ENCODE measurements at places on chromosomes 6 and 20. TPM values are rescaled to one million over a fixed set of nuclear protein-coding genes. Genes with fewer than 3 reads are reported as not detected.
A peak's percentile ranks its signal among the peaks of the same experiment; 100 is the strongest.

DNA sequence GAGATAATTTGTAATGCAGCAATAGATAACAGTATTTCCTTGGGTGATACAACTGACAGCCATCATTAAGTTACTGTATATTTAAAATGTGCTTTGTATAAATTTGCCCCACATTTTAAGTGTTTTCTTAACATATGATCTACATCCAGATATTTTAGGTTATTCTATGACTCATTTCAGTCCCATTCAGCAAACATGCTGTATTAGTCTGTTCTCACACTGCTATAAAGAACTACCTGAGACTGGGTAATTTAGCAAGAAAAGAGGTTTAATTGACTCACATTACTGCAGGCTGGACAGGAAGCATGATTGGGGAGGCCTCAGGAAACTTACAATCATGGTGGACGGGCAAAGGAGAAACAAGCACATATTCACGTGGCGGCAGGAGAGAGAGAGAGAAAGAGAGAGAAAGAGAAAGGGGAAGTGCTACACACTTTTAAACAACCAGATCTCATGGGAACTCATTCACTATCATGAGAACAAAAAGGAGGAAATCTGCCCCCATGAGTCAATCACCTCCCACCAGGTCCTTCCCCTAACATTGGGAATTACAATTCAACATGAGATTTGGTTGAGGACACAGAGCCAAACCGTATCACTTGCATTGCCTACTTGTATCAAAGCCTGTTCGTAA is 9.6 kb upstream of the CHD6 start:
- DNase-seq, result no peak

- no peak for DNase-seq
Measured at GRCh38 chr20:15406072-15406471, 1068.7 kb upstream of the FLRT3 start.

GRCh38 chr6:52544602-52545405 is 32.1 kb downstream of the TRAM2 start:
- DNase-seq, result no peak

- no peak for DNase-seq
Measured at GRCh38 chr20:56173438-56173837, 75.1 kb upstream of the MC3R start.

- no peak for DNase-seq
Measured at GRCh38 chr6:151172751-151173150, 67.0 kb upstream of the AKAP12 start.

DNA sequence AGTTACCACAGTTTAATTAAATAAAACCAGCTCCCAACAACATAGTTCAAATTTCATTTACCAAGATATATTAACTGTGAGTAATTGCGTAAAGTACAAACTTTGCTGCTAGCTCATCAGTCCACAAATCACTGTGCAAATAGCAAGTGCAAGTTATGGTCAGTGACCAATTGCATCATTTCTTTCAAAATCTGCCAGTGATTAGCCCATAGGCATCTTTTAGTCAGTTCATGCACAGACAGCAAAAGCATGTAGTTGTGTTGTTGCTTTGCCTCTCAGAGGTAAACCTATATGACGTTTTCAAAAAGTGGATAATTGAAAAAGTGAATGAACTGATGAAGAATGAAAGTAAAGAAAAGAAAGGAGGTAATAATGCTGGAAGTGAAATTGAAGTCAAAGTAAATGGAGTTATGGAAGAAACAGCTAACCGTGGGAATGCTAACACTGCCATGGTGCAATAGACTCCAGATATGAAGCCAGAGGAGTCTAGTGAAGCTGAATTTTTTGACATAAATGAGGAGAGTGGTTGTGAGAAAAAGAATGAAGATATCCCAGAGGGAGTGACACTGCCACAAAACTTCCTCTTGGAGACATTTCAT is 36.5 kb downstream of the ENPP1 start:
- DNase-seq, result no peak

DNA sequence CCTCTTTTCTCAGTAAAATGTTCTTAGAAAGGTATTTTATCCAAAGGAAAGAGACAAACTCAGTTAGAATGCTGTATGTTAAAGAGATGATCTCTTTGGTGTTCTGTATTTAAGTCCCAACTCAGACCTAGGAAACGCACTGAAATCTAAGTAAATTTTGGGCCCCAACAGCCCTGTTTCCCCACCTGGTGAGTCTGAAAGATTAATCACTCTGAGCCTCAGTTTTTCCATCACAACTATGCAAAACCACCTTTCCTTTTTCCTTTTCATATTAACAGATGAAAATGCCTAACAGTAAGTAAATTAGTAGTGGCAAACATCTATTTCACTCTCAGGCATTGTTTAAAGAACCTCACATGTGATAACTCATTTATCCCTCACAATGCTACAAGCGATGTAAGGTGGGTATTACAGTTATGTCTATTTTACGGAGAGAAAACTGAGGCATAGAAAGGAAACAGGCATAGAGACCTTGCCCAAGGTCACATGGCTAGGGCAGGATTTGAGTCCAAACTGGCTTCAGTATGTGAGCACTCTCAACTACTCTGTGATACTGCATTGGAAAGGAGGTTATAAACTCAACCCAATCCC is 36.0 kb upstream of the FAM83C start:
- DNase-seq, result no peak

DNA sequence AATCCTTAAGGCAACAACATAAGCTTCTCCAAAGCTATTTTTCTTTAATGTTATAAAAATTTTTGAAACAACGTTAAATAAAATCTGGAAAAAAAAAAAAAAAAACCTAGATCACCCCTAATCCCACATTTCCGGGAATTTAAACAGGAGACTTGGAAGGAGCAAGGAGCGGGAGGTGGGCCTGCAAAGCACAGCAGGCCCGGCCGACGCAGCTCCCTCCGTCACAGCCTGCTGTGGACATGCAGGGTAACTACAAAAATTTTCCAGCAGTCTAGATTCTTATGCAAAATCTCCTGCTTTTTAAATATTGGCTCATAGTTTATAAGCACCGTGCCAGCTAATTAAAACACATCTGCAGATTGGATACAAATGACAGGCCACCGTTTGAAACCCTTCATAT is 23.5 kb downstream of the FOXF2 start:
- DNase-seq, result no peak

DNA sequence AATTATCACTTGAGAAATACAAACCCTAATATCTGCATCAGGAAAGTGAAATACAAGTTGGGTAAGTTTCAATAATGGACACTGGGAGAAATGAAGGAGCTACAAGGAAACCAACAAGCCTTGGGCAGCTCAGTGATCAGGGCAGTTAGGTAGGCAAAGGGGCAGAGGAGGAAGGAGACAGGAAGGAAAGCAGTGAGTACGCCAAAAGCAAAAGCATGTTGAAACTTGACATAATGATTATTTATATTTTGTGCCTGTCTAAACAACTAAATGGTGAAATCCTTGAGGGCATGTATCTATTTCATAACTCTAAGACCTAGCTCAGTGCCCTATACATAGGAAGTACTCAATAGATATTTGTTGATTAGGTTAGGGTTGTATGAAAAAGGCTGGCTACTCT is 23.3 kb downstream of the PXT1 start:
- no peak for DNase-seq

DNA sequence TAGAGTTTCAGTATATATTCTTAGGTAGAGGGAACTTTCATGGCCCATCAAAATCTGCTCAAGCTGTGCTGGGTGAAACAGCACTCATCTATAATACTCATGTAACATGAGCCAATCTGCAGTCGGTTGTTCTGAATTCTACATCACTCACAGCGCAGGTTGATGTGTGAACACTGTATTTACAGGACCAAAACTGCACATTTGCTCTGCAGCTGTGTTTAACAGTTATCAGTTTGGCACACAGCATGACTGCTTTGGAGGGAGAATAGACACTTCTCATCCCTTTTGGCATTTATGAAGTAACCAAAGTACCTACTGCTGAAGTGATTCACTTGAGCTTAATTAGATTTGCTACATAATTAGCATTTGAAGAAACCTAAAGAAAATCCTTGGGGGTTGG is 225.1 kb downstream of the BCKDHB start:
- no peak for DNase-seq

DNA sequence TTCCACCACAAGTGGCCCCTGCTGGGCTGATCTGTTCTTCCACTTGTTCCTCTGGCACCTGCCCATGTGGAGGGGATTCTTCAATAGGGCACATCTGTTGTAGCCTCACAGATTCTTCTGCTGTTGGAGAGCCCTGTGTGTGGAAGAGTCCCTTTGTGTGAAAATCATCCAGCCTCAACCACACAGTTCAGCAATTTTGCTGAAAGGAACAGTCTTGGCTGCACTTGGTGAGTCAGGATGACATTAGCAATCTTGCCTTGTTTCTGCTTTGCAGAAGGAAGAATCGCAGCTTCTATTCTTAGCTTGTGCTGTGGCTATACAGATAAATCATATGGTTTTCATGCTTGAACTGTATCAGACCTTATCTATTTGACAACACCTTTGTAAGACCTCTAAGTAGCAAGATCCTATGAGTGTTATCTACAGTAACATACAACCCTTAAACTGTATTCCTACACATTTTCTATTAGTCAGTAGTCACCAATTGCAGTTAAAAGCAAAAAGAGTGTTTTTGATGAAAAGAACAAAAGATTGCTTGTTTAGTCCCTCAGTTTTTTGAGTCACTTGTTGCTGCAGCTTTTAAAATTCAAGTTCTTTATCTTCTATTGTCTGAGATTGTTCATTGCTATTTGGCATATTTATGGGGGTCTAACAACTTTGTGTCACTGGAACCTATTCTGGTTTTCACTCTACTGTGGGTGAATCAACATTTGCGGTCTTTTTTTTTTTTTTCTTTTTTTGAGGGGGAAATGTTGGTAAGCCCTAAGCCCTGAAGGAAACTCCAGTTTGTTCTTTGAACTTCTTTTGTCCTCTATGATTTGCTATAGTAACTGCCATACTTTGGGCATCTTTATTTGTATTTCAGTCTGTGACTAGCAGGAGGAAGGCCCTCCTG is 231.6 kb downstream of the TFAP2B start:
- DNase-seq, result no peak

DNA sequence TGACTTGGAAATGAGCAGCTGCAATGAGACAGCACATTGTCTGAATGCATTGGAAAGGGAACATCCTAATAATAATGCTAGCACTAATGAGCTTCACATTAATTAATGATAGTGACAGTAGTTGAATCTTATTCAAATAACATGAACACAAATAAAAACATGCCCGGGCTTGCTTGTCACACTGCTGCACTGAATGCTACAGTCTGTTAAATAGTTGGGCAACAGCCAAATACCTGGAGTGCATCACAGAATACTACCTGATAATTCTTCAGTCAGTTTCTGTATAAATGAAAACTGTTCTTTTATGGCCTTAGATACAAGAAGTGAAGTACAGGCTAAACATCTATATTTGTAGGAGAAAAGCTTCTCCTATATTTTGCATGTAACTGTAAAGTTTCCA is 458.7 kb downstream of the RNF144B start:
- no peak for DNase-seq

DNA sequence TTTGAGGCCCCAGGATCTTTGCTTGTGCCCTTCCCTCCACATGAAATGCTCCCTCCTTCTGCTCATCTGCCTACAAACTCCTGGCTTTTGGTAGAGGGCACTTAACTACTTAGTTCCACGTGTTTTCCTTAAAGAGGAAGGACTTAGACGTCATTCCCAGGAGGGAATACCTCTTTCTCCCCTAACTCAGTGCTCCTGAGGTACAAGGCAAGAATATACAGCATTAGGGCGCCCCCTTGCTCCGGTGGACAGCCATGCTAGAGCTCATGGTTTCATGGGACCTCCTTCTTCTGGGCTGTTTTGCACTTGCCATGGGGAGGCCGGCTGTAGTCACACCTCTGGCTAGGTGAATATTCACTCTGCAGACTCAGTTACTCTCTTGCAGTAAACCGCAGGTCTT is 93.8 kb upstream of the LY86 start:
- DNase-seq, result peak; percentile 74

GRCh38 chr20:47141350-47141921 is 215.1 kb downstream of the ZMYND8 start:
- no peak for DNase-seq

GRCh38 chr20:49768204-49769047 is 44.2 kb upstream of the SLC9A8 start:
- peak; percentile 67 for DNase-seq

DNA sequence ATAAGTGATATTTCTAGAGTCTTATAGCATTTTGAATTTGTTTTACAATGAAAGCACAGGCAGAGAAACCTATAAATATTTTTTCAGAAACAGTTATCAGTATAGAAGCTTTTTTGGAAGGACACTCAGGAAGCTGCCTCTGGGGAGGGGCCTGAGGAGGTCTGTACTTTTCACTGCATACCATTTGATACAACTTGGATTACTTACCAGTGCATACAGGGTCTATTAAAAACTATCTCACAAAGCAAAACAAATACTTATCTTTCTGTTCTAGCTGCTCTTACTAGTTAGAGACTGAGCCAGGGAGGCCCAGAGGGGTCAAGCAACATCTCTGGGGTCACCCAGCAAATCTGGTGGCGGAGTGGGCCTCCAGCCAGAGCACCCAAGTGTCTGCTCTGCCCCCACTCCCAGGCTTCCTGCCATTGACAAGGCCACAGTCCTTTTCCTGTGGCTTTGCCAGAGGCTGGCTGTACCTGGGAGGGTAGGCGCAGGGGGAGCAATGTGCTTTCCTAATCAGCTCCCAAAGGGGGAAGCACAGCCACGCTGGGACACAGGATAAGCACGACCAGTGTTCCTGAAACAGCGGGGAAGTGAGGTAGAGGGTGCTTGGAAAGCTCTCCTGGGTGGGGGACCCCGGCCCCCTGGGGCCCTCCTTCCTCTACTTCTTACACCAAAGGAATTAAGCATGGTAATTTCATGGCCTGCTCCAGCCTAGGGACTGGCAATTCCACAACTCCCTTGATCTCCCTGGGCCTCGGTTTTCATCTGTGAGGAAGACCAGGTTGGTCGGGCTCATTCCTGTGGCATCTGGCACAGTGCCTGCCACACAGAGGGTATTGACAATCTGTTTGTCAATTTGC is 7.8 kb downstream of the TCF15 start:
- DNase-seq, result peak; percentile 46

DNA sequence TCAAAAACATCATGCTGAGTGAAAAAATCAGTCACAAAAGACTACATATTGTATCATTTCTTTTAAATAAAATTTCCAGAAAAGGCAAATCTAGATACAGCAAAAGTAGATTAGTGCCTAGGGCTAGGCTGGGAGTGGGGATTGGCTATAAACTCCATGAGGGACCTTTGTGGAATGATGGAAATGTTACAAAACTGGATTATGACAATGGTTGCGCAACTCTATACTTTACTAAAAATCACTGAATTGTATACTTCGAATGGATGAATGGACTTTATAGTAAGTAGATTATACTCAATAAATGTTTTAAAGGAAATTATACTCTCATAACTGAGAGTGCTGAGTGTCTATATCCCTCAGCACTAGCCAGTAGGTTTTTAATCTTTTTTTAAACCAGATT is 4.3 kb downstream of the HMGN3 start:
- no peak for DNase-seq

GRCh38 chr20:57190536-57191264 is 75.7 kb downstream of the BMP7 start:
- no peak for DNase-seq

PPP1R16B gene
- 7.5 TPM for total RNA-seq

AGER gene
- total RNA-seq, result 13.6 TPM

KCNS1 gene
- total RNA-seq, result not detected

BPIFB2 gene
- not detected for total RNA-seq

DZANK1 gene
- 3.5 TPM for total RNA-seq

LPIN3 gene
- 12.9 TPM for total RNA-seq

C6orf62 gene
- total RNA-seq, result 89.3 TPM

SPINT4 gene
- total RNA-seq, result not detected

KIF25 gene
- 1.6 TPM for total RNA-seq
